ENCODE measurements at places on chromosomes 2 and 18.

DNA sequence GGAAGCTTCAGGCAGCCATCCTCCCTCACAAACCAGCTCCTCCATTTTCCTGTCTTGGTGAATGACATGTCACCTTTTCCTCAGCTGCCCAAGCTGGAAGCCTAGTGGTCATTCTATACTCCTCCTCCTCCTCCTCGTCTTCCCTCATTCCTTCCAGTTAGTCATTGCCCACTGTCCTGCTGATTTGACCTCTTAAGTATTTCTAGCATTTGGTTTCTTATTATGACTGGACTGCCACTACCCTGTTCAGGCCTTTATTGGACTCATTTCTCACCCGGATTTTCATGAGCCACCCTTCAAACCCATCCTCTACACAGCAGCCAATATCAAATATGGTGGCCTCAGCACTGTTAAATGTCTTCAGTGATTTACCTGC lies 21.9 kb upstream of the MGAT5 start:
- no peak for DNase-seq

GRCh38 chr2:15671842-15672815 lies 80.5 kb downstream of the DDX1 start:
- no peak for DNase-seq

GRCh38 chr2:127086990-127087790 lies 19.8 kb downstream of the BIN1 start:
- DNase-seq = no peak

DNA sequence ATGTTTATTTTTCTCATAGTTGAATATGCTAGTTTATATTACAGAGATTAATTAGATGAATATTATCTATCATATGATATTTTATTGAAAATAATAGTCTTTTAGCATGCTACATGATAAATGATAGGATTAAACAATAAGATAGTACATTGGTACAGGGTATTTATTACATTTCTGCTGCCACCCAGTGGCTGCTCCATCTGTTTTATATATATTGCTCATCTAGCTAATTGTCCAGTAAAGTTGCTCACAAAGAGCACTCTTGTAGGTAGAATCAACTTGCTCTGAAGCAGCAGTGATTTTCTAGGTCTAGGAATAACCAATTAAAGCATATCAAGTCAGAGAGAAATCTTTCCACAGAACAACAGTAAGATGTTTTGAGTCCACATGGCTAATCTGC lies 183.3 kb downstream of the ASXL3 start:
- DNase-seq = no peak

DNA sequence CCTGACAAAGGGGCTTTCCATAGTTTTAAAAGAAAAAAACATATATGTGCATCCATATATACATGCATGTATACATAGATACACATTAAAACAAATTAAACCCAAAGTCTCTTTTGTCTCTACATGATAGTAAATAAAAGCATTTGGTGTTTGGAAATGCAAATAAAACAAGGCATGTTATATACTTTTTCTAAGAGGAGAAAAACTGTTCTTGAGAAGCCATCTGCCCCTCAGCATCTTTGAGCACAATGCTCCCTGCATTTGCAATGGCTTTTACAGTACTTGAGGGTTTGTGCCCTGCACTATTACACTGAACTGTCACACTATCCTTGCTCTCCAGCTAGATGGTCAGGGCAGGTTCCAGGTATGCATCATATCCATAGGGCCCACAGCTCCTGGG lies 210.2 kb downstream of the L3MBTL4 start:
- DNase-seq = no peak
